ENCODE measurements at places on chromosomes 1 and 21.

DNA sequence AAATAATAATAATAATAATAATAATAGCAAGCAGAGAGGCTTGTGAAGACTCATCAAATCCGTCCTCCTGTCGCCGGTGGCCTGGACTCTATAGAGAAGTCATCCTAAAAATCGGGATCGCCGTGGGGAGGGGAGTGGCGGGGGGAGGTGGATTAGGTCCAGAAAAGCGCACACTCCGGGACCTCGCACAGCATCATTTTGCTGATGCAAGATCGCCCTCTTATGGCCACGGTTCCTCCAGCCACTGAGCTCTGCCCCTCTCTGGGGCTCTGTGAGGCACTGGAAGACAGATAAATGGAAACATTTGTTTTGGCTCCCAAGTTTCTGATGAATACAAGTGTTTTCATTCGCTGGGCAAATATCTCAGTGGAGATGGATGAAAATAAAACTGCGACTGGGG lies 612.0 kb downstream of the MATN1 start:
- DNase-seq: no peak

- no peak for DNase-seq
Measured at GRCh38 chr1:186250529-186250928, 124.5 kb downstream of the TPR start.

DNA sequence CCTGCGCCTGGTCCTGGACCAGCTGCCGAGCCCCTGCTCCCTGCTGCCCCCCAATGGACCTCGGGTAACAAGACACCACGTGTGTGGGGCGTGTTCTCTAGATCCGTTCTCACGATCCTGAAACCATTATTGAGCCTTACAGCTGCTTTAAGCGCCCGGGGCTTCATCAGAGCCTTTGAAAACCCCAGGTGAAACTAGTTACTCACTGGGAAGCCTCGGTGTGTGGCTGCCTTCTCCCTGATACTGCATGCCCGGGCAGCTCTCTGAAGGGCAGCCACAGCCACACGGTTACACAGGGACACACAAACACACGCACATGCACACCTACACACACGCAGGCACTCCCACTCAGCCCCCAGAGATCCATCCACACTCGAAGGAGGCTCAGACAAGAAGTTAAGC lies 5.3 kb downstream of the HES2 start:
- no peak for DNase-seq

DNA sequence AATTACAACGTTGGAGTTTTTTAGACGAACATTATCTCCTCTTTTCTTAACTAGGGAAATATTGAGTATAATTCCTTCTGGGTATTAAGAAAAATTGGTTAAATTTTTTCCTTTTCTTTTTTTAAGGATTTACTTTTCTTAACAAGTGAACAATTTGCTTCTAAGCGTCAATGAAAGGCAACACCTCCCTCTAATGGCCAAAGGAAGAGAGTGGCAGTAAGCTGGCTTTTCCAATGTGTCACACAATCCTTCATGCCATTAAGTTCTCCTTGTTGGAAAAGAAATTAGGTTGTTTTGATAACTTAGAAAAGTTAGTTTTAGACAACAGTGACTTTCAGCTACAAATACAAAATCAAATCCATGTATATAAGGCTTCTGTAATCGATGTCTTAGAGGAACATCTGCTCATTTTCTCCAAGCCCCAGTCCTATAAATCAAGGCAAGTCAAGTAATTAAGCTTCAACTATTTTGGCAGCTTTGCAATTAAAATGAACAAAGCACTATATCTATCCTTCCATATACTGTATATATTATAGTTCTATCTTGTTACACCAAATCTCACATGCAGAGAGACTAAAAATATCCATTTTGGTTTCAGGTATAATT lies 62.8 kb downstream of the EDEM3 start:
- no peak for DNase-seq

DNA sequence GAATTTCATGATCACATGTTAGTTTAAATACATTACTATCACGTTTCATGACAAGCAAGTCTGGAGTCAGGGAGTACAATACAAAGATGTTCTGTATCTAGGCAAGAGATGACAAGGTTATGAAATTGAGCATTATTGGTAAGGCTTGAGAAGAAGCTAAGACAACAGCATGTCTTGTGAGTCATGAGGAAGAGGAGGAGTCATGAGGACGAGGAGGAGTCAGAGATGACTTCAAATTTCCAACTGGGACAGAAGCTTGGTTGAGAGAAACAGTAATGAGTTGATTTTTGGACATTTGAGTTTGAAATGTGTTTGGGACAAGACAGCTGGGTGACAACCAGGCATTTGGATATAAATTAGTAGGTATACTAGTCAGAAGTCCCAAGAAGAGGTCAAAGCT lies 4.3 kb upstream of the UBE2U start:
- DNase-seq: no peak

DNA sequence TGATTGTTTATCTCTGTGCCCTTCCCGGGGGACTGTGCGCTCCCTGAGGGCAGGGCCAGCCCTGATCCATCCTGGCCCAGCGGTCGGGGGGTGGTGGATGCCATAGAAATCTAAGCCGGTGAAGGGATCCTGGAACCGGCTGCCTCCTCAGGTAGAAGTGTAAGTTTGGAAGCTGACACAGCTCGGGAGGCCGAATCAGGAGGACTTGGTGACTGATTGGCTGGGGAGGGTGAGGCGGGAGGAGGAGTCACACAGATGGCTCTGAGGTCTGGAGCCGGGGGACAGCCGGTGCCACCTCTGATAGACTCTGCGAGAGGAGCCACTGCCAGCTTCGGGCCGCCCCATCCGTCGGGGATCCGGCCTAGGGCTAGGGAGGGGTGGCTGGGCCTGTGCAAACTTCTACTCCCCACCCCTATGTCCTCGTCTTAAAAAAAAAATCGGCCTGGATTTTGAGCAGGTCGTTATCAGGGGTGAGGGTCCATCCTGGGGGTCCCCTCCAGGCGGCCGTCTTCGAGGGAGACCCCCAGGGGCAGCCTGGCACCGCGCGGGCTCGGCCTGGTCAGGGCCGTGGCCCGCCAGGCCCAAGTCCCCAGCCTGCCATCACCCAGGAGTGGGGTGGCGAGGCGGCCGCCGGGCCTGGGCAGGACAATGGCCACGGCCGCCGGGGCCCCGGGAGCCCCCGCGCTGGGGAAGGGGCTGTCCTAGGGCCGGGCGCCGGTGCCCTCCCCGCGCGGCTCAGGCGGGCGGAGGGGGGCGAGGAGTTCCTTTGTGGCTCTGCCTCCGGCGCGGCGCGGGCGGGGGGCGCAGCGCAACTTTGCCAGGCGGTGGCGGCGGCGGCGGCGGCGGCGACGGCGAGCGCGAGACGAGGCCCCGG lies 708 bp upstream of the ZNF362 start:
- no peak for DNase-seq

GRCh38 chr1:16920951-16921350 lies 780 bp upstream of the CROCC start:
- no peak for DNase-seq

- DNase-seq: no peak
Measured at GRCh38 chr1:179141592-179142251, 59.9 kb downstream of the TOR3A start.

GRCh38 chr1:28249013-28249865 lies 10.1 kb upstream of the SESN2 start:
- no peak for DNase-seq

- DNase-seq: no peak
Measured at GRCh38 chr21:36747815-36748383, 49.0 kb downstream of the SIM2 start.

GRCh38 chr1:10965546-10966226 lies 46.8 kb upstream of the TARDBP start:
- DNase-seq: no peak

DNA sequence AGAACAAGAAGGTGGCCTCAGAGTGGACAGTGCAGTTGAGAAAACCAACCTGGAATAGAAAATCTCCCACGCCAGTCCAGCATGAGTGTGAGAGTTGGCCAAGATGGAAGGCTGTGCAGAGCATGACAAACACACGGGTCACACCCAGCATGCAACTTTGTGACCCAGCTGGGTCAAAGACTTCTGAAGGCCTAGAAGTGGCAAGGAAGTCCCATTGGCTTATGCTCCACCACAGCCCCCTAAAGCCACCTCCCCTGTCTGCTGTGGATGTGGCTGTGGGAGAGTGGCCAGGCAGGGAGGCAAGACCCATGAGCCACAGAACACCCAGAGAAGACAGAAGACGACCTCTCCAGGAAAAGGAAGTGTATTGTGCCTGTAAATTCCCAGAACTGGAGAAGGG lies 13.6 kb downstream of the BATF3 start:
- no peak for DNase-seq

GRCh38 chr1:76354236-76354635 lies 279.7 kb downstream of the ST6GALNAC3 start:
- DNase-seq: no peak

- no peak for DNase-seq
Measured at GRCh38 chr1:200206761-200207160, 179.3 kb downstream of the NR5A2 start.

DNA sequence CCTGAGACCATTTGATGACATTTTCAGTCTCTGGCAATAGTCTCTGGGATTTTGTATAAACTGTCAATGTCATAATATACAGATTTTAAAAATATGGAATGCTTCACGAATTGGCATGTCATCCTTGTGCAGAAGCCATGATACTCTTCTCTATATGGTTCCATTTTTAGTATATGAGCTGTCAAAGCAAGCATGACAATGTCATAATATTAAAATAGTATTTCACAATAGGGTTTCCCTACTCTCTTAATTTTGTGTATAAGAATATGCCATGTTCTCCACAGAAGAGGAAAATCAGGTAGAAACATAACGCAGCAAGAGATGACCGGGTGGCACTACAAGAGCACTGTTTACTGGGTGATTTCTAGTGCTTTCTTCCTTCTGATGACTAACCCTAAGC lies 8.3 kb upstream of the DIPK1A start:
- DNase-seq: no peak
